Suprapubic skin (tissue), 4 donors: ENCODE measurements at places on chromosomes 7 and 10. TPM values are rescaled to one million over a fixed set of nuclear protein-coding genes. Genes with fewer than 3 reads are reported as not detected.

The STAG3 gene
- total RNA-seq: 1.9 TPM

The RPP38 gene
- total RNA-seq: 20.6 TPM

The POU6F2 gene
- not detected for total RNA-seq

- no peak overlapping the region for H3K4me3 ChIP-seq
- DNase-seq: no peak
- no peaks in the 10 kb centered on the region for H3K4me1 ChIP-seq
- no peak overlapping the region for H3K27ac ChIP-seq
Measured at GRCh38 chr7:84291756-84292155, 97.2 kb upstream of the SEMA3A start.

- no peak for DNase-seq
- H3K27ac ChIP-seq: no peak overlapping the region
- H3K4me3 ChIP-seq: no peak overlapping the region
- H3K4me1 ChIP-seq: no peaks in the 10 kb centered on the region
Measured at GRCh38 chr7:27435461-27435860, 192.9 kb downstream of the EVX1 start.
